Activated naive CD4-positive, alpha-beta T cell (primary cell): ENCODE measurements at places on chromosomes 7 and 10.

GRCh38 chr10:128855618-128856428, 611.2 kb upstream of the MGMT start:
- no peak for DNase-seq

- no peak for DNase-seq
Observed at GRCh38 chr10:14477408-14477710, 146.6 kb upstream of the FRMD4A start.

DNA sequence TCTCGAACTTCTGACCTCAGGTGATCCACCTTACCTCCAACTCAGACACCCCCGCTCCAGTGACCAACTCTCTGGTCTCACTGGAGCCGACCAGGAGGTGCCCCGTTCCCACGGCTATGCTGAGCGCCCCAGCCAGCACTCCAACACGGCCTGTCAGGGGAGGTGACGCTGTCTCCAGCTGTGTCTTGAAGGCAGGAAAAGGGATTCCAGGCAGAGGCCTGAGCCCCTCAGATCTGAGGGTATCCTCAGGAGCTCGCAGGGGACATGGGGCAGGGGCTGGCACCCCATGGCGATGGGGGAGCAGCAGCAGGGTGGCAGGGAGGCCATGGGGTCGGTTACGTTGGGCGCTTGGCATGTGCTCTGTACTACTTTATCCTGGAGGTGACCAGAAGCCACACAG, 94.3 kb upstream of the RHEB start:
- no peak for DNase-seq

DNA sequence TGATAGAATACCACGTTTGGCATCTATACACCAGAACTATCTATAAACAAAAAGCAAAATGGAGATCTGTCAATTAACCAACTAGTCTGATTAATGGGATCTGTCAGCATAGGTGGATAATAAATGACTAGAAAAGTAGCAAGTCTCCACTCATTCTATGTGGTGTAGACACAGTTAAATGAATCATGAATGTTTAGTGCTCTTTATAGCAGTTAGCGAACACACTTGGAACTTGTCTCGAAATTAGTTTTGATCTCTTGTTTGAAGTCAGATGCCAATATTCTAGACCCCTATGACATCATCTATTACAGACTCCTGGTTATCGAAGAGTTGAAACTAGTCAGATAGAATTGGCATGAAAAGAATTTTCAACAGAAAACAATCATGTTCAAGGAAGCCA, 259.7 kb downstream of the AHR start:
- DNase-seq, result no peak

GRCh38 chr7:49125246-49125645, 200.9 kb downstream of the CDC14C start:
- DNase-seq, result no peak
